ENCODE measurements at places on chromosomes 1 and 21.

- no peak for DNase-seq
These were observed 70.3 kb downstream of the PTPRU start for GRCh38 chr1:29306471-29307140.

GRCh38 chr1:222357252-222357651, 190.7 kb downstream of the HHIPL2 start:
- no peak for DNase-seq

DNA sequence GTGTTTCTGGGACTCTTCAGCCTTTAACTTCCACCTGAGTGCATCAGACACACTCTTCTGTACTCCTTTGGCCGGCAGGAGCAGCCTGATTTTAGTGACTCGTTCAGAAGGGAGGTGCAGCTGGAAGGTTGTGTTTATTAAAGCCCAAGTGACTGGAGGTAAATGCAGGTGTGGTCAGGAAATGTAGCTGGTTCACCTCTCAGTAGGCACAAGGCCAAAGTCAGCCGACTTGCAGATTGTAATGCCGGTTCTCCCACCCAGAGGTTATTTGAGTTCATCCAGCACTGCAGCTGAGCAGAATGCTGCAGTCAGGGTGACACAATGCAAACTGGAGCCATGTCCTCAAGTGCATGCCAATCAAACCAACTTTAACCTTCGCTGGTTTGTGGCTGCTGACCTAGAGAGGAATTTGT, 91.5 kb downstream of the SPATA46 start:
- no peak for DNase-seq

DNA sequence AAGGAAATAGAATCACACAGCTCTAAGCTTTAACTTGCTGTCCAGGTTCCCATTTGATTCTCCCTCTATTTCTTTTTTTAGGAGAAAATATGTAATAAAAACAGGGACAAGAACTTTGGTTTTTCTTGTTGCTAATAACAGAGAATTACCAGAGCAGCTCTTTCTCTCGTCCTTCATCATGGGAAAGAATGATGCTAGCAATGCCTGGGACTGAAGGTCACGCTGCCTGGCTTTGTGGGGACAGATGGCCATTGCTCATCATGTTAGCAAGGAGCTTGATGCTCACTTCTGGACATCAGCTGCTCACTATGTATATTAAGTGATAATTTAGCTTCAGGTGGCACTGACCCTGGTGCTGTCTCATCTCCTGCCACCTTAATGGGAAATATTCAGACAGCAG, 77.3 kb upstream of the AKT3 start:
- no peak for DNase-seq

- DNase-seq, result no peak
These were observed 323.0 kb upstream of the PLD5 start for GRCh38 chr1:242847390-242847993.

- DNase-seq, result no peak
These were observed 22.3 kb downstream of the CD34 start for GRCh38 chr1:207888652-207889051.

Data from CD4-positive, alpha-beta T cell treated with Interleukin-6 for 4 hours (primary cell).